Activated CD4-positive, alpha-beta T cell treated with anti-CD3 and anti-CD28 coated beads for 48 hours (primary cell): ENCODE measurements at places on chromosomes 16 and 17.
A peak's percentile ranks its signal among the peaks of the same experiment; 100 is the strongest.

GRCh38 chr16:20023190-20023589 is 50.5 kb downstream of the GPR139 start:
- DNase-seq: no peak

DNA sequence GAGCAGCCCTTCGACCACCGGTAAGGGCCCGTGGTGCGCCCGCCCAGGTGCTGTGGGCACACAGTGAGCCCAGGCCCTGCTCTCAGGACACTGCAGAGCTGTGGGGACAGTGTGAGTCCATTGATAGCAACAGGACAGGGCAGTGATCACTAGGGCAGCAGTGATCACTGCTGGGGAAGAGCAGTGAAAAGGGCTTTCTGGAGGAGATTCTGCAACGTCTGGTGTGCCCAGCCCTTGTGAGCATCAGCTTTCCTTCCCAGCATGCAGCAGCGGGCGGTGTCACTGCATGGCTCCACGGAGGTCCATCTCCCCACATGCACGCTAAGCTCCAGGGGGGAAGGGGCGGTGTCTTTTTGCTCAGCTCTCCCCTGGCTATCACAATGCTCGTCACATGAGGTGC is 32.1 kb downstream of the MAP1LC3B start:
- no peak for DNase-seq

- DNase-seq: no peak
Measured at GRCh38 chr17:9237053-9237410, 215.7 kb downstream of the NTN1 start.

DNA sequence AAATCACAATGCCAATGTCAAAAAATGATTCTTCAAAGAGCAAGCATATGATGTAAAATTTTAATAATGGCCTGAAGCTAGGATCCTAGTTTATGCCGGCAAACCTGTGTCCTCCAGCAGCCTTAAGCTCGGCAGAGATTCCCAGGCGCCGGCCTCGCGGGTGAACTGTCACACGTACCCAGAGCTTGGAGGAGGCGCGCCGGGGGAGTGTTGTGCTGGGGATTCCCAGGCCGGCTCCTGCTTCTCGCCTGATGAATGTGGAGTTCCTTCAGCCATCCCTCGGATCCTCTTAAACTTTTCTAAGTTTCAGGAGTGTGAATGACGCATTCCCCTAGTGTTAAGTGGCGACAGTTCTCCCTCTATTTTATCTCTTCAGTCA is 19.1 kb upstream of the NTN1 start:
- DNase-seq: no peak

GRCh38 chr17:58886514-58886913 is 130.9 kb downstream of the PPM1E start:
- DNase-seq: no peak

DNA sequence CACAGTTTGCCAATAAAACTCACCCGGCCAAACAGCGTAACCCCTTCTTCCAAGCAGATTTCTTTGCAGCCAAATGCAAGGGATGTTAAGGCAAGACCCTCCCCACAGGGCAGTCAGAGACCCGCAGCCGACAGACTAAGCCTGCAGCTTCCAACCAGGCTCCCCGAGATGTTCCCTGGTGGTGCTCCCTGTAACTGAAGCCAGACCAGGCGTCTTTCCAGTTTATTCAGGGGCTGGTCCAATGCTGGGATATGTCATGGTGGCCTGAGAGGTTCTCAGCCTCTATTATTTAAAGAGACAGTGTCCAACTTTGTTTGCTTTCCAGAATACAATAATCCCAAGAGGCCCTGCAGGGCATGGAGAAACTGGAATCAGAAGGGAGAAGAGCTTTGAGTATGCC is at the start of gene PMP22:
Gene PMP22 (minus strand): TSS at position 196 of the 400 bp plus-strand sequence. CDS start 4,599 bp downstream, outside the sequence.
- DNase-seq: no peak

- DNase-seq: peak; percentile 79
Measured at GRCh38 chr17:43368740-43369506, 29.9 kb upstream of the ARL4D start.

DNA sequence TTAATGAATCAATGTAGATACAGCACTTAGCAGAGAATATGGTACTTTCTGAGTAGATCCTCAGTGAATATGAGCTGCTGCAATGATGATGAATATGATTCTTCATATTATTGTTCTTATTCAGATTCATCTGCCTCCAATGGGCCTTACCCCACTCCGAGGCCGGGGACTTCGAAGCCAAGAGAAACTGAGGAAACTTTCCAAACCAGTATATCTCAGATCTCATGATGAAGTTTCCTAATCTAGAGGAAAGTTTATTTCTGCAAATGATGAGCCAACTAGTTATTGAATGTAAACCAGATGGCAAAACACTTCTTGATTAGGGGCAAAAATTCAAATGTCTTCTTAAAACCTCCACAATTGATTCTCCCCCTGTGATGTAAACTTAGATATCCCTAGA is 23.3 kb downstream of the LYRM1 start:
- DNase-seq: no peak

DNA sequence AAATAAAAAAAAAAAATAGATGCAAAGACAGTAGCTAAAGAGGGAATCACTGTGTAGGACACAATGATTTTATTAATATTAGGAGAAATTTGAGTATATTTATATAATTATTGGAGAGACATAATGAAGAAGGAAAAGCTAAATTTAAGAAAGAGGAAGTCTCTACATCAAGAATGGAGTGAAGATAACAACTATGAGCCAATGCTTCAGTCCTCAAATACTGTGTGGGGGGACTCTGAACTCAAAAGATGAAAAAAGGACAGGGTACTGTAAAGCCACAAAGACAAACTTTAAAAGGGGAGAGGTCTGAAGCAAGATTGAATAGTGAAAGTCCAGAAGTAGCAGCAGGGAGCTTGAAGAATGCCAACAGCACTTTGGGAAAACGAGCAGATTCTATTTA is 44.7 kb downstream of the SKAP1 start:
- DNase-seq: no peak

DNA sequence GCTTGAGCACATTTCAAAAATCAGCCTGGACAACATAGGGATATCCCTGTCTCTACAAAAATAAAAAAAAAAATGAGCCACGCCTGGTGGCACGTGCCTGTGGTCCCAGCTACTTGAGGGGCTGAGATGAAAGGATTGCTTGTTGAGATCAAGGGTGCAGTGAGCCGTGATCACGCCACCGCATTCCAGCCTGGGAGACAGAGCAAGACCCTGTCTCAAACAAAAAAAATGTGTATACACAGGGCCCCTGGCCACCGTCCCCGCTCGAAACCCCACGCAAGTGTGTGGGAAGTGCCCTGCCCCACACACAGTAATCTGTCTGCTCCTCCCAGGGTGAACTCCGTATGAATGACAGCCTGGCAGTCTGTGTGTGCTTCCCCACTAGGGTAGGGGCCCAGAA is 93.0 kb upstream of the RPL38 start:
- no peak for DNase-seq

DNA sequence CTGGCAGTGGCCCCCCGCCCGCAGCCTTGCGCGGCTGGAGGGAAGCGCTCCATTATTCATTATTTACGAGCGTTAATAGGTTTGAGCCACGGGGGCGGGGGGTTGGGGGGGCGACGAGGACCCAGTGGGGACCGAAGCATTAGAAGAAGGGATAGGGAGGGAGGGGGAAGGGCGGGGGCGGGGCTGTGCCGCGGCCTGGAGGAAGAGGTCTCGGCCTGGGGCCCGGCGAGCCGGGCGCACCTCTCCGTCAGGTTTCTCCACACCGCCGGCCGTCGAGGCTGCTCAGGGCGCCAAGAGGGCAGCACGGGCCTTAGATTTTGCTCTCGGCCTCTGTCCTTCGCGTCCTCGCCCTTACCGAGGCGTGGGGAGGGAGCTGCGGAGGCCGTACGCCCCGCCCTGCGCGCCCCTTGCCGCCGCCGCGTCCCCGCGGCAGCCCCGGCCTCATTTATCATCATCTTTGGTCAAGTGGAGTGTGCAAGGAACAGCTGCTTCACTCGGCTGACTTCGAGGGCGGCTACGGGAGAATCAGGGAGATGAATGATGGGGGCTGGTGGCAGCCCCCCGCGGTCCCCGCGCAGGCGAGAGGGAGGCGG is 54.2 kb downstream of the SREBF1 start:
- DNase-seq: no peak

GRCh38 chr17:33316746-33317145 is 23.7 kb upstream of the ASIC2 start:
- no peak for DNase-seq

- DNase-seq: no peak
Measured at GRCh38 chr17:28367641-28368305, 2.3 kb downstream of the VTN start.

DNA sequence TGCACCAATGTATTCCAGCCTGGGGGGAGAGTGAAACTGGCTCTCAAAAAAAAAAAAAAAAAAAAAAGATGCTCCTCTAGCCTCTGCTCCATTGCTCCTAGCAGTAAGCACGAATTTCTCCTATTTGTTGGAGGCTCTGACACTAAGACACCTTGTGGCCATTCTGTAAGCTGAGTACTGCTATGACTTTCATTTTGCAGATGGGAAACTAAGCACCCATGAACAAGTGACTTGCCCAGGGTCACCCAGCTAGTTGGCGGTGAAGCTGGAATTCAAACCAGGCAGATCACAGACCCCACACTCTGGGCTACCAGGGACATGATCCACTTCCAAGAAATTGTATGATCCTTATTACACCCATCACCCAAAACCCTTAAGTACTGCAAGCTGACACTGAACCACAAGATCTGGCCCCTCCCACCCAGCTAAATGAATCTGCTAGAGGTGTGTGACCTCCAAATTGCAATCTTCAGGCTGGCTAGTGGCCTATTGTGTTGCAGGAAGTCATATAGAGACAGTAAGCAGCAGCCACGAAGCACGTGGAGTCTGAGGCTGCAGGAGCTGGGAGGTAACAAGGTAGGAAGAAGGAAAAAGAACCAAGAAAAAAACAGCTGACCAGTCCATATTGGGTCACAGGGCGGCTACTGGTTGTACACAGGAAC is 209.4 kb downstream of the XYLT1 start:
- DNase-seq: peak; percentile 21

DNA sequence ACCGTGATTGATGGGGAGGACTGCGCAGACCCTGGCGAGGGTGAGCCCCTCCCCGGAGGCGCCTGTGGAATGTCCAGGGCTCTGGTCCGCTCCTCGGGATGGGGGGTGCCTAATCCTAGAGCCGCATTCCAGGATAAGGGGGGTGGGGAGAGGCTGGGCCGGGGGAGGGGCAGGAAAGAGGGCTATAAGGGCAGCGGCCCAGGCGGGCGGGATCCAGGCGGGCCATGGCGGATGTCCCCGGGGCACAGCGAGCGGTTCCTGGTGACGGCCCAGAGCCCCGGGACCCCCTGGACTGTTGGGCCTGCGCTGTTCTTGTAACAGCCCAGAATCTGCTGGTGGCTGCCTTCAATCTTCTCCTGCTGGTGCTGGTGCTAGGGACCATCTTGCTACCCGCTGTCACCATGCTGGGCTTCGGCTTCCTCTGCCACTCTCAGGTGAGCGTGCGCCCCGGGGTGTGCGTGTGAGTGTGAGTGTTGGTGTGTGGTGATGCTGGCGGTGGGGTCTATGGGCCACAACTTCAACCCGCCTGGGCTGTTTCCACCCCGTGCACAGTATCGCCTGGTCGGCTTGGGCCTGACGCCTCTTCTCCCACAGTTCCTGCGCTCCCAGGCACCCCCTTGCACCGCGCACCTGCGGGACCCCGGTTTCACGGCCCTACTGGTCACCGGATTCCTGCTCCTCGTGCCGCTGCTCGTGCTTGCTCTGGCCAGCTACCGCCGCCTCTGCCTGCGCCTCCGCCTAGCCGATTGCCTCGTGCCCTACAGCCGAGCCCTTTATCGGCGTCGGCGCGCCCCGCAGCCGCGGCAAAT is at the start of gene TMEM88:
Gene TMEM88 (plus strand): TSS at position 216 of the 809 bp plus-strand sequence. CDS start 9 bp downstream, at position 225.
- no peak for DNase-seq

DNA sequence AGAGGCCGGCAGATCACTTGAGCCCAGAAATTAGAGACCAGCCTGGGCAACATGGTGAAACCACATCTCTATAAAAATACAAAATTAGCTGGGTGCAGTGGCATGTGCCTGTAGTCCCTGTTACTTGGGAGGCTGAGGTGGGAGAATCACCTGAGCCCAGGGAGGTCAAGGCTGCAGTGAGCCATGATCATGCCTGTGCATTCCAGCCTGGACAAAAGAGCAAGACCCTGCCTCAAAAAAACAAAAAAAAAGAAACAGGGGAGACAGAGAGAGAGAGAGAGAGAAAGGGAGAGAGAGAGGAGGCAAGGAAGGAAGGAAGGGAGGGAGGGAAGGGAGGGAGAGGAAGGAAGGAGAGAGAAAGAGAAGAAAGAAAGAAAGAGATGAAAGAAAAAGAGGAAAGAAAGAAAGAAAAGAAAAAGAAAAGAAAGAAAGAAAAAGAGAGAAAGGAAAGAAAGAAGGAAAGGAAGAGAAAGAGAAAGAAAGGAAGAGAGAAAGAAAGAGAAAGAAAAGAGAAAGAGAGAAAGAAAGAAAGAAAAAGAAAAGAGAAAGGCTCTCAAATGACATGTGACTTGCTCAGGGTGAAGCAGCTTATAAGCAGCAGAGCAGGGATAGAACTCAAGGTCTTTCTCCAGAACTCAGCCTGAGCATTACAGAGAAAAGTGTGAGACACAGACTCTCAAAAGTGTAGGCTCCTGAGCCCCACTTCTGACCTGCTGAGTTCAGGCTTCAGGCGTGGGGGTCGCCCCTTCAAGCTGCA is 15.5 kb downstream of the CX3CL1 start:
- no peak for DNase-seq

- DNase-seq: no peak
Measured at GRCh38 chr16:60331168-60331567, 1597.1 kb upstream of the GOT2 start.

DNA sequence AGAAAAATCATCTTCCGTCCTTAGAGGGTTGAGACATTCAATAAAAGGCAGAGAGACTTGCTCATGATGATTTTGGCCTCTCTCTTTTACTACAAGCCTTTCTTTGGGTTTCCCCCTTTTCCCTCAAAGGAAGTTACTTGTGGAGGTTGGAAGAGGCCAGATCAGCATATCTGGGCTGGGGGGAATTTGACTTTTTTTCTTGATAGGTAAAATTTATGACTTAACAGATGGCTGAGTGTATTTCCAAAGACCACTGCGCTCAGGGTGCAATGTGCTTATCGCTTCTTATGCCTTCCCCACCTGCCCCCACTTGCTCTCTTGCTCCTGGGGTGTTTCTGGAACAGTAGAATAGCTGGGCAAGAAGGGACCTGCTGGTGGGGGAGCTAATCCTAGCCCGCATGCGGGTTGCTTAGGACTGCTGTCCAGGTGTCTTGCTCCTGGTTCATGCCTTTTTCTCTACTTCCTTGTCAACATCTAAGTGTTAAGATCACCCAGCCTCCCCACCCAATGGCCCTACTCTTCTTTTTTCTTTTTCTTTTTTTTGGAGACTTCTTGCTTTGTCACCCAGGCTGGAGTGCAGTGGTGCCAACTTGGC is 131.9 kb downstream of the MSI2 start:
- DNase-seq: no peak

- DNase-seq: no peak
Measured at GRCh38 chr16:84396537-84397008, 28.2 kb downstream of the ATP2C2 start.

GRCh38 chr17:76276461-76277299 is 11.5 kb downstream of the UBALD2 start:
- no peak for DNase-seq

GRCh38 chr17:9432134-9432885 is 143.3 kb downstream of the STX8 start:
- no peak for DNase-seq

- no peak for DNase-seq
Measured at GRCh38 chr16:1034230-1035065, 38.1 kb upstream of the SSTR5 start.
